ENCODE measurements at places on chromosomes 13 and 19.

GRCh38 chr13:43761616-43762315, 25.0 kb downstream of the ENOX1 start:
- no peak for DNase-seq

- DNase-seq: no peak
These were observed 30.0 kb downstream of the TSSK6 start for GRCh38 chr19:19485161-19485997.

- no peak for DNase-seq
These were observed 4.0 kb downstream of the TFDP1 start for GRCh38 chr13:113588394-113589111.

DNA sequence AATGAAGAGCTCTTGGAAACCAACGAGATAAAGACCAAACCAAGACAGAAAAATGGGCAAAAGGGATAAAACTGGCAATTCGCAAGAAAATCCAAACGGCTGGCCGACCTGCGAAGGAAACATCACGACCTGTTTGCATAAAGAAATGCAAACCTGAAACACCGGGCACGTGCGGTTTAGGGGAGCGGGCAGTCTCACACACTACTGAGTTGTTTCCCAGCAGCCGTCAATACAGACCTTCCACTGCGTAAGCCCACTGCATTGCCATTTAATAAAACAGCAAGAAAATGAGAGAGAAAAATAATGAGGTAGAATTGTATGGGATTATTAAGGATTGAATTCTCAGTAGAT, 642 bp upstream of the PEG3 start:
- no peak for DNase-seq

GRCh38 chr13:21055511-21056045, 5.8 kb downstream of the LATS2 start:
- DNase-seq: no peak

GRCh38 chr19:40335855-40336600, 12.2 kb downstream of the C19orf47 start:
- no peak for DNase-seq

DNA sequence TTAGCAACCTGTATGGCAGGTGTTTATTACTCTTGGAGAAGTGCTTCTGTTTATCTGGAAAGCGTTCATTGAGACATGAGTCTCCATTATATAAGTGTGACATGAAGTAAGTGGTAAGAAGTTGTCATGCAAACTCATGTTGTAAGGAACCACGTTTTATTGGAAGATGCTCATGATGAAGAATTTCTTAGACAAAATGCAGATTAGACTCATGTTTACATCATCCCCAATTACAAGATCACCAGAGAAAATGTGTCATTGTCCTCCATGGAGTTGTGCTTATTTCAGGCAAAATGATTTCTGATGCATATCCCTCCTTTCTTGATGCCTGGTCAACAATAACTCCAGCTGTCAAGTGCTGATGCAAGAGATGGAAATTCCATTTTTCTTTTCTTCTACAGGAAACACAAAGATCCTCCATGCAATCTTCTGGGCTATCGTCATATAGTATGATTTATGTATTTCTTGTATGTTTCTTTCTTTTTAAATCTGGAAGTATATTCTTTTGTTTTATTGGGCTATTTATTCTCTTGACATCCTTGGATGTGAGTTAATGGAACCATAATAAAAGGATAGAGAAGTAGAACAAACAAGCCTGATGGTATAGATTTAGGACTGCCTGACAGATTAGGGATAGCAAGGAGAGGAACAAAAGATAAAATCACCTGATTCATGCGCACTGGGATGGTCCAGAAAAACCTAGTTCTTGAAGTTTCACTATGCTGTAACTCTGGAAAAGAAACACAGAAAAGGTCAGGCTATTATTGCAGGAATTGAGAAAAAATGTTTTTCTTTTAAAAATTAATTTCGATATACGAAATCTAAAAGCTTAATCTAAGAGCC, 50.7 kb upstream of the DIAPH3 start:
- DNase-seq: no peak

GRCh38 chr19:5719274-5719960, 529 bp downstream of the LONP1 start:
- no peak for DNase-seq

DNA sequence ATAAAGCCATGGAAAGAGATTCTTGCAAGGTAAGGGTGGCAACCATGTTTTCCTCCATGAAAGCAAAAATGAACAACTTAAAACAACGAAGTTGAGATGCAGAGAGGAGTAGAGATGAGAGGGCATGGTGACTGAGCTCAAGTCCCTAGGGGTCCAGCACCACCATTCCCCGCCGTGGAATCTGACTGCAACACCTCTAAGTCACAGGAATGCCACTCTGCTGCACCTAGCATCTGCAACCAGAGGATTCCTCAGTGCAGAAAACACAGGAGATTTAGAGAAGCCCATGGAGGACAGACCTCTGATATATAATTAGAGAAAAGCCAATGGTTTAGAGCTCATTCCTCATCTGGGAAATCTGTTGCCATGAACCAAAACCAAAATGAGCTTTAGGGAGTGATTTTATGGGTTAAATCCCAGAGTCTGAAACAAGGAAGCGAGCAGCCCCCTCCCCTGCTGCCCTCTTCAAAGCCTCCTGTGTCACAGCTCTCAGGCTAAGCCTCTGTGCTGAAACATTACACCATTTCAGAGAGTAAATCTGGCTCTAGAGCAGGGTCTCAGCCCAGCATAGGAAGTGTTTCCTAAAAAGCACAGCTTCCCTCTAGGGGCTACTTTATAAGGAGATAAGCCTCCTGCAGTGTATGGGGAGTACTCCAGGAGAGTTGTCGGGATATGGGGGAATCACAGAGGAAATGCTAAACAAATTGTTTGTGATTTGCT, 1043.6 kb downstream of the UQCRFS1 start:
- DNase-seq: no peak

GRCh38 chr19:4369888-4370260, 26.5 kb downstream of the MPND start:
- DNase-seq: no peak

- no peak for DNase-seq
These were observed 93.5 kb upstream of the MRI1 start for GRCh38 chr19:13670846-13671245.

DNA sequence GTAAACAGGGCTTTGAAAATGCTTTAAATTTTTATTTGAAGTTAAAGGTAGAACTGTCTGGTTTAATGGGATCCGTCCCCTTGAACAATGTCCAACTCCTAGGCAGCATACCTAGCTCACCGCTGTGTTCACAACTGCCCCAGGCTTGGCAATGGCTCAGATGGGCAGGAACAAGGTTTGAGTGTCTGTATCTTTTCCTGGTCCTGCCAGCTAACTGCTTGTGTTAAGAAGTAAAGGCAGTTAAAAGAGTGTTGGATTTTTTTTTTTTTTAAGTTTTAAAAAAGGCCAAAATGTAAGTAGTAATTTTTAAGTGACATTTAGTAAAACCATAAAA, 66.7 kb upstream of the FNDC3A start:
- no peak for DNase-seq

DNA sequence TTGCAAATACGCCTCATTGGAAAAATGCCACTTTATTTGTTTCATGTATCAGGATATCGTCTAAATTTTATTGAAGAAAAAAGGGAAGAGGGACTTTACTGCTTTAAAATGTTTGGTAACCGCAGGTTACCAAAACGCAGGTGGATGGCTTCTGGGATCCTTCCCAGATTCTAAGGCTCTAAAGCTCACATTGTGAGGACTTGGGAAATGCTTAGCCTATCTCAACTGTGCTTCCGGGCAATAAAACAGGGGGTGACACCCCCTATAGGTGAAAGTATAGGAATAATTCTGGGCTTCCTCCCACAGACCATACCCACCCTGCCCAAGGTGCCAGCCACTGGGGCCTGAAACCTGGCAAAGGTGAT, 73.2 kb upstream of the IPO5 start:
- DNase-seq: no peak

Measured in cerebellar nuclear complex (tissue), 1 donor.